ENCODE measurements at places on chromosomes 12 and 14.

DNA sequence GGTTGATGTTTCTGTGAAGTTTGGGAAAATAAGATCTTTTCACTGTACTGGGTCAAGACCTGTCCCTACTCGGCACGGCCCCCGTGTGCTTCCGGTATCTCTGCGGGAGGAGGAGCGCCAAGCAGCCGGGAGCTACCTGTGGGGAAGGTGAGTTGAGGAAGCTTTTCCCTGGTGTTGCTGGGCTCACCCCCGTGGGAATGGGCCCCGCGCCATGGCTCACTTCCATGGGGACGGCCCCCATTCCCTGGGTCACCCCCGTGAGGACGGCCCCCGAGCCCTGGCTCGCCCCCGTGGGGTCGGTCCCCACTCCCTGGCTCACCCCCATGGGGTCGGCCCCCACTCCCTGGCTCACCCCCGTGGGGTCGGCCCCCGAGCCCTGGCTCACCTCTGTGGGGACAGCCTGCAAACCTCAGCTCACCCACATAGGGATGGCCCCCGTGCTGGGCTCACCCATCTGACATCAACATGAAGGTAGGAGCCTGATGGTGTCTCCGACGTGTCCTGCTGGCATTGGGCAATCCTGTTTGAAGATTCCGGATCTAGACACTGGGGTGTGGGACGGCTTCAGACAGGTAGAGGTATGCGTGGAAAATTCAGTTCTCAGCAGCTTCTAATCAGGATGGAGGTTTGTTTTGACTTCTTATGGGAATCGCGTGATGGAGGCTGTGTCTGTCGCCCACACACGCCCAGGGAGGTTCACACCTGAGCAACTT, 9.1 kb downstream of the LRCOL1 start:
- DNase-seq = no peak

DNA sequence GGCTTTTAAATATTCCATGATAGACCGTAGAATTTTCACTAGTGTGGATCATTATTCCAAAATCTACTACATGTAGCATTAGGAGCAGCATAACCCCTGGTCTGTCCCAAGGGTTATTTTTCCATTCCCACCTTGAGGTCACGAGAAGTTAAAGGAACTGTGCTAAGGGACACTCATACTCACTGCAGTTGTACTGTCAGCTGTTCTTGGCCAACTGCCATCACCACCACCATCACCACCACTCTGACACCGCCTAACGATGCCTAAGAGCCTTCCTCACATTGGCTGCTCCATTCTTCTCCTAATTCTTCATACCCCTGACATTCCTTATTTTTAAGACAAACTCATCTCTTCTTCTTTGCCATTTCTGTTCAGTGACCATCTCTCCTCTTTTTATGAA, 13.4 kb upstream of the PTGDR start:
- DNase-seq = no peak

DNA sequence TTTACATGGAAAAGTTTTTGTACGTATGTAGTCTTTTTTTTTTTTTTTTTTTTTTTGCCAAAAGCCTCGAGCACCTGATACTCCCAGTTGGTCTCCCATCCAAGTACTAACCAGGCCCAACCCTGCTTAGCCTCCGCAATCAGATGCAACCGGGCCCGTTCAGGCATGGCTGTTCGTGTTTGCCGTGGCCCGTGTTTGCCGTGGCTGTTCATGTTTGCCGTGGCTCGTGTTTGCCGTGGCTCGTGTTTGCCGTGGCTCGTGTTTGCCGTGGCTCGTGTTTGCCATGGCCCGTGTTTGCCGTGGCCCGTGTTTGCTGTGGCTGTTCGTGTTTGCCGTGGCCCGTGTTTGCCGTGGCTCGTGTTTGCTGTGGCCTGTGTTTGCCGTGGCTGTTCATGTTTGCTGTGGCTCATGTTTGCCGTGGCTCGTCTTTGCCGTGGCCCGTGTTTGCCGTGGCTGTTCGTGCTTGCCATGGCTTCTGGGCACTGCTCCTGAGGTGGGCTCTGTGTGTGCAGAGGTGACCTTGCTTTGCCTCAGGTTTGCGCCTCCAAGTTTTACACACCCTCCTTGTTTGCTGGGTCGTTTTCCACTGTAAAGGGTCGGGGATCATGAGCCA, 26.8 kb upstream of the MMP17 start:
- no peak for DNase-seq

- DNase-seq = no peak
These were observed 24.7 kb upstream of the GPR132 start for GRCh38 chr14:105089746-105090492.

All from endothelial cell (in vitro differentiated cells).